ENCODE measurements at places on chromosomes 11 and 22.

- DNase-seq: peak; percentile 63
These were observed 77.7 kb upstream of the FAM181B start for GRCh38 chr11:82811369-82811768.

DNA sequence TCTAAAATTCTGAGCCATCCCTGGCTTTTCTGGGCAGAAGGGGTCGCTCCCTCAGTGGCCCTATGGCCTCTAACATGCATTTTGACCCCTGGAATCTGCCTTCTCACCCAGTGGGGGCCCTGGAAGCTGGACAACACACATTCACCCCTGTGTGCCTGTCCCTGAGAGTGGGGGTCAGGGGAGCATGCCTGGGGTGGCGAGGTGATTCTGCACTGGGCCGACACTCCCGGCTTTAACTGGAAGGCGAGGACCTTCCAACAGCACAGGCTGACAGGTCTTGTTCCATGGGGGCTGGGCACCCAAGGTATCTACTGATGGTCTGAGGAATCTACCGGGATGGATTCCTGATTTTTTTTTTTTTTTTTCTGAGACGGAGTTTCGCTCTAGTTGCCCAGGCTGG lies 10.7 kb downstream of the PPM1F start:
- DNase-seq: no peak

GRCh38 chr11:60977224-60977623 lies 5.7 kb downstream of the CD6 start:
- DNase-seq: no peak

GRCh38 chr11:215581-216037 lies 8.1 kb downstream of the RIC8A start:
- no peak for DNase-seq

- no peak for DNase-seq
These were observed 5.9 kb upstream of the SLC22A12 start for GRCh38 chr11:64585150-64585549.

DNA sequence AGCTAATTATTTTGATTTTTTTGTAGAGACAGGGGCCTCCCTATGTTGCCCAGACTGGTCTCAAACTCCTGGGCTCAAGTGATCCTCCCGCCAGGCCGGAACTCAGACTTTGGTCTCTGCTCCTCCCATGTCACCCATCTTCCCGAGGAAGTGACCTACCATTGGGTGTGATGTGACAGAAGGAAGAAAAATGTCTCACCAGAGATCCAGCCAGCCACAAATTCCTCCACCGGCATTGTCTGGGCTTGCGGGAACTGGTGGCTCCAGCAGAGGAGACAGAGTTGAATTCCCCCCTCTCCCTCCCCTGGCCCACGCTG lies 772 bp downstream of the SLC25A45 start:
- DNase-seq: no peak

- DNase-seq: no peak
These were observed 43.4 kb downstream of the CPT1A start for GRCh38 chr11:68798221-68798813.

- DNase-seq: no peak
These were observed 85.4 kb downstream of the OSBP2 start for GRCh38 chr22:30780026-30780425.

GRCh38 chr11:65425971-65426838 lies 3.6 kb downstream of the NEAT1 start:
- no peak for DNase-seq

GRCh38 chr11:122733318-122733717 lies 77.8 kb downstream of the UBASH3B start:
- no peak for DNase-seq

- no peak for DNase-seq
These were observed 700.0 kb upstream of the ANO5 start for GRCh38 chr11:21492931-21493330.

DNA sequence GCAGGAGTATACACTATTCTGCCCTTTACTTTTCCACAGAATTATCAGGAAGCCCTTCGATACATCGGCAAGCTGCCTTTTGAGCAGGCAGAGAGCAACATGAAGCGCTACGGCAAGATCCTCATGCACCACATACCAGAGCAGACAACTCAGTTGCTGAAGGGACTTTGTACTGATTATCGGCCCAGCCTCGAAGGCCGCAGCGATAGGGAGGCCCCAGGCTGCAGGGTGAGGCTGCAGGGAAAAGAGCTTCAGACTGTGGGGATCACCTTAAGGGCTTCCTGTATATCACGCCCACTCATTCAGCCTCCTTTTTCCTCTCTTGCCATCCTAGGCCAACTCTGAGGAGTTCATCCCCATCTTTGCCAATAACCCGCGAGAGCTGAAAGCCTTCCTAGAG lies 6.8 kb upstream of the HMBS start:
- no peak for DNase-seq
